NCI-H2081 treated with DMSO at 0.1 percent for 48 hours (cell line): ENCODE measurements at places on chromosomes 5 and 9.

DNA sequence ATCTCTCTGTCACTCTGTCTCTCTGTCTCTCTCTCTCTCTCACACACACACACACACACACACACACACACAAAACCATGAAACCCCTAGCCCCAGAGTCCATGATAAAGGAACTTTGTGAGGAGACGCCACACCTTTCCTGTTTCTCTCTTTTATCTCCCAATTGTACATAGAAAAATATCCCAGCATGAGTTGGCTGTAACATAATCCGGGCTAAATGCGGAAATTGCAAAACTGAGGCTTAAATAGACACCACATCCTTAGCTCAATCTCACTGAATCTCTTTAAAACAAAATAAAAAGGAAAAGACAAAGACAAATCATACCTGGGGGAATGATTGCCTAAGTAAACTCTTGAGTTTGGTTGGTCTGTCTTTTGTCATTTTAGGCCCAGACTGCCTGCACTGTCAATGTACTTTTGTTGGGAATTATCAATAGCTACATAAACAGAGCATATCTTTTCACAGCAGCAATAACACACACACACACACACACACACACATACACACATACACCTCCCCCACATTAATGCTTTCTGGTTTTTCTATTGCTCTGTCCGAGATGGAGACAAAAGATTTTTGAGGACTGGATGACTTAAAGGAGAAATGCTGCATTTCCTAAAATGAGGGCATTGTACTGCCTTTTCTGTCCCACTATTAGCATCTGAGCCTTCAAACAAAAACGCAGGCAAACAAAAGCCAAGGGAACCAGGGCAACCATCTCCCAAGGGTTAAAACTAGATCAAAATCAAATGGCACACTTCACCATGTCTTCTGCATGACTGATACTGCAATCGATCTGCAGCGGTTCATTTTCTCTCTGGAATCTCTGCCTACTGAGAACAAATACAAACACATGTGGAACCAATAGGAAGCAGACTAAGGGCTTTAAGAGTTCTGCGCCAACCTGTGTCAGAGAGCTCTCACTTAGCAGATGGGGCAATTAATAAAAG, 321.5 kb downstream of the NFIB start:
- DNase-seq = no peak

DNA sequence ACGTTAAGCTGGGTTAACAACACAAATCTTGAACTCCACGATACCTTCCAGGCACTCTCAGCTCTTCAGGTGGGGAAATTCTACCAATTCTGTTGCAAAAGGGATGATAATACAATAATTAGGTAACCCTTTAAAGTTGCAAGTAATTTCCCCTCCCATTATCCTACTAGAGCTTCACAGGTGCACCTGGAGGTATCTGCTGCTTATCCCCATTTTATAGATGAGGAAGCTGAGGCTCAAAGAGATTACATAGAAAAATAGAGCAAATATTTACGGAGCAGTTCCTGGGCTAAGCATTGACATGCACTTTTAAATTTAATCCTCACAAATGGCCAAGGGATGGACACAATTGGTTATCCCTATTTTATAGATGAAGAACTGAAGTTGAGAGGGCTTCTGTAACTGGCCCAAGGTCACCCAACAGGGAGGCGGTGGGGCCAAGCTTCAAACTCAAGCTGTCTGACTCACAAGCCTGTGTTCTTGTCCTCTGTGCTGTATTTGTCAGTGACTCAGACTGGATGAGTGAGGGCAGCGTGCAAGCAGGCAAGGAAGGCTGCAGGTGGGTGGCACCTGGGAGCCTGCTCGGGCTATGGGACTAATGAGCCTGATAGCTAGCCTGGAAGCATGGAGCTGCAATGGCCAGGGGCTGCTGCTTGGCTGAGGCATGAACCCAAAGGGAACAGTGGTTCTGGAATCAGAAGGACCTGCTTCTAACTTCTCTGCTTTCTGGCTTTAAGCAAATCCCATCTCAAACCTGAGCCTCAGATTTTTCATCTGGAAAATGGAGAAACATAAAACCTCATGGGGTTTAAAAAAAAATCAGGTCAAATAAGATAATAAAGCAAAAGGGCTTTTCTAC, 105.5 kb downstream of the PDE6A start:
- no peak for DNase-seq

DNA sequence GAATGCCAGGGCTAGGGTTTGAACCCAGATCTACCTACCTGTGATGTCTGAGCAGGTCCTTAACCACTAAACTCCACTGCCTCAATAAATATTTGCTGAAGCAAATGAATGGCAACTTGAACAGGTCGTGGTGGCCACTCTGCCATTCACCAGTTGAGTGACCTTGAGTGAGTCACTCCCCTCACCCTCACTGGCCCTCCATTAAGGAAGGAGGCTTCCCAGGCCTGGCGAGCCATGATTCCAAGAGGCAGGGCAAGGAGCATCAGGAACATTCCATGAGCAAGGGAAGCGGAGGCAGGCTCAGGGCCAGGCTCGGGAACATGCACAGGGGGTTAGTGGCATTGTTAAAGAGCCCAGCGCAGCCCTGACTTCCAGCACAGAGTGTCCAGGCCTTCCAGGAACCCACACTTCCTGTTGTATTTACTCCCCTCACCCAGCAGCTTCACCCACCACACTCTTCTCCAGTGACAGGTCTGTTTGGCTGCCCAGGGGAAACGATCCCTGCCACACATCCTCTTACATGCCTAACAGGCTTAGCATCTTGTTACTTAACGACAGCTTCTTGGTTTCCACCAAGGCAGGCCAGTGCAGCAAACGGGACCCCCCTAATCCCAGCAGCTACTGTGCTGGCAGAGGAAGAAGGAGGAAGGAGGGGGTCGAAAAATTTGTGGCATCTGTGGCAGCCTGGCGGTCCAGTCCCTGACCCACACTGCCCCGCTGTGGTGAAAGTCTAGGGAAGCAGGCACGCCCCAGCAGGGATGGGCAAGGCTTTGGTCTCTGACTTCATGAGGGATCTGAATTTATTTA, 43.7 kb upstream of the TTC1 start:
- DNase-seq = no peak

DNA sequence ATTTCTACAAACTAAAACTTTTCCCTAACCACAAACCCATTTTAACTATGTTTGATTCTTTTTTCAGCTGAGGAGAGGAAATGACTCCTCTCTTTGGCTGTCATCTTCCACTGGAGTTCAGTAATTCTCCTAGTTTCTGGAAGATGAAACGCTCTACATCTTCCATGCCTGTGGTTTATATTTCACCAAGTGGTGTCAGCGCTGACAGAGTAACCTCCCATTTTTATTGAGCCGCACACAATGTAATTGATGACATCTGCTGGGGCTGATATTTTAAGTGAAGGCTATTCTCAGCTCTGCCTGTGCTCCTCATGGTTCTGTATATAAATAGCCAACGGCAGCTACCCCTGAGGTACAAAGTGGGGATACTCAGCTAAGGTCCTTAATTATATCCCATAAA, 234.6 kb downstream of the SPOCK1 start:
- DNase-seq = no peak

GRCh38 chr9:16145196-16145950, 592.5 kb downstream of the CCDC171 start:
- DNase-seq = no peak

- no peak for DNase-seq
These were observed 106.8 kb upstream of the MPDZ start for GRCh38 chr9:13386316-13386715.

- no peak for DNase-seq
These were observed 31.2 kb upstream of the TLE1 start for GRCh38 chr9:81720450-81721086.

DNA sequence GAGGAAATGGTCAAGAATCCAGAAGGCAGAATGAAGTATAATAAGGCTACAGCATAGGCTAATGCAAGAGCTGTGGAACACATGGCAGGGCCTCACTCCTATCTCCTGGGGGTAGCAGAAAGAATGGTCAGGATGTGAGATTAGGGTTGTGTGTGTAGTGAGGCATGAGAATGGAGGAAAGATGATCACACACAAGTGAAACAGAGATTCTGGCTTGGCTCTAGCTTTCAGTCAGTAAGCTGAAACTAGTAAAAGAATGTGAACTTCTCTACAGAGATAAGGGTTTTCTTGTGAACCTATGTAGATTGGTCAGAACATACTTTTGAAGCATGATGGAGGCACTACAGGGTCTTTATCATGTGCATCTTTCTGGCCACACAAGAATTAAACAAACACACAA, 298.8 kb downstream of the ASTN2 start:
- no peak for DNase-seq

GRCh38 chr9:33065157-33066076, 11.1 kb downstream of the SMU1 start:
- no peak for DNase-seq

GRCh38 chr5:10424124-10424731, 17.5 kb upstream of the ROPN1L start:
- DNase-seq = peak; percentile 51

- no peak for DNase-seq
These were observed 221.2 kb downstream of the GABRG2 start for GRCh38 chr5:162288647-162289296.

GRCh38 chr5:76608833-76609232, 14.4 kb downstream of the F2RL2 start:
- DNase-seq = no peak

DNA sequence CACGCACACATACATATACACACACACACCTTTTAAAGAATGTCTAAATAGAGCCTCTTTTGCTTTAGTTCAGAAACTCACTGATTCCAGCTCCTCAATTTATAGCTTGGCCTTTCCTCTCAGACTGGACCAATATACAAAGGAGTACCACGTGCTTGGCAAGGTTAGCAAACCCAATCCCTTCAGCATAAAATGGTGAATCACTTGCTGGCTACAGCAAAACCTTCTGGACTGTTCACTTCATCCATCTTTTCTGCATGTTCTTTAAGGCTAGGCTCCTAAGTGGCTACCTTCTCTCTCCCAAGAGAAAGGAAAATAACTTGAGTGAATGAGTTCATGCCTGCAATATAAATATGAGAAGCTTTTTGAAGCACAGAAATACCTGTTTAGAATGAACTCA, 109.7 kb downstream of the LPAR1 start:
- no peak for DNase-seq

GRCh38 chr5:127351418-127351817, 60.8 kb downstream of the MEGF10 start:
- DNase-seq = no peak

GRCh38 chr5:31415009-31415923, 116.6 kb downstream of the DROSHA start:
- DNase-seq = peak; percentile 75

DNA sequence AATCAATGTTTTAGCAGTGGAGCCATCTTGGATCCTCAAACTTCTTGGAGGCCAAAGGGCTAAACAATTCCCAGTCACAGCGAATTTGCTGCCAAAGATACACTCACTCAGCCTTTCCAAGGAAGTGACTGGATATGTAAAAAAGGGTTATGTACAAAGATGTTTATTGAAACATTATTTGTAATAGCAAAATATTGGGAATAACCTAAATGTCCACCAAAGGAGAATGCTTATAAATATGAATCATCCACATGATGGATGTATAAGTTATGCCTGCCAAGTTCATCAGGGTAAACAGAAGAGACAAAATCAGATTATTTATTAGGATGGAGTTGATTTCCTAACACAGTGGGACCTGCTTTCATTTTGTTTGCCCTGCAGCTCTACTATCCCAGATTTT, 145.2 kb upstream of the ABCA1 start:
- no peak for DNase-seq
